ENCODE measurements at places on chromosomes 7 and 10.

DNA sequence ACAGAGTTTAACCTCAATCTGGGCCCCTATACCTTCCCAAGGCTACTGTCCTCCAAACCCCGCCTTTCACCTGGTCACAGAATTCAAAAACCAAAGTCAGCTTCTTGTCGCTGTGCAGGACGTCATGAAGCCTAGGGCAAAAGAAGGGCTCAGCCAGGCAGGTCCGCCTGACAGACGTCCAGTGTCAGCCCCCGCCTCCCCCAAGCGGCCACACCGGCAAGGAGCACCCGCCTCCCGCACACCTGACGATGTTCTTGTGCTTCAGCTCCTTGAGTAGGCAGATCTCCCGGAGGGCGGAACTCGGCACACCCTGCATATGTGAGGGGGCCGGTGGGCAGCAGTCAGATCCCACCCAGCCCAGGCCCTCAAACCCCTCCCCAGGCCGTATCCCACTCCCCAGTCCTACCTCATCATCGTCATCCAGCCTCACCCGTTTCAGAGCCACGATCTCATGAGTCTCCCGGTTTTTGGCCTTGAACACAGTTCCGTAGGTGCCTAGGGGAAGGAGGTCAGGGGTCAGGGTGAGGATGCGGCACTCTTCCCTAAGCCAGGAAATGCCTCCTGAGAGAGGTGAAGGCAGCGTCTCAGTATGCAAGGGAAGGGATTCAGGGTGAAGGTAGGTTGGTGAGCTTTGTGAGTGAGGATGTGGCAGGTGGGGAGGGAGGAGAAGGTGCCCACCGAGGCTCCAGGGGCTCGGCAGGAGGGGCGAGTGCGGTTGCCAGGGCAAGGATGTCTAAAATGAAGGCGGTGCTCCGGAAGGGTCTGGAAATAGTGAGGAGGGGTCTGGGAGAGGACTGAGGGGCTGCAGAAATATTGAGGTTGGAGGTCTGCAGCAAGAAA, 811 bp downstream of the CDK5 start:
- DNase-seq = no peak

- no peak for DNase-seq
Observed at GRCh38 chr10:129852829-129853561, 111.1 kb downstream of the EBF3 start.

GRCh38 chr10:108755646-108756045, 1167.7 kb downstream of the XPNPEP1 start:
- DNase-seq = no peak

- no peak for DNase-seq
Observed at GRCh38 chr7:158647475-158647792, 57.2 kb downstream of the NCAPG2 start.

Data from stimulated activated CD4-positive, alpha-beta T cell treated with anti-CD3 and anti-CD28 coated beads, Interleukin-12 subunit alpha, Interleukin-12 subunit beta, amount 100 ng/mL, for 24 hours (primary cell).